ENCODE measurements at places on chromosomes 16 and 17.

DNA sequence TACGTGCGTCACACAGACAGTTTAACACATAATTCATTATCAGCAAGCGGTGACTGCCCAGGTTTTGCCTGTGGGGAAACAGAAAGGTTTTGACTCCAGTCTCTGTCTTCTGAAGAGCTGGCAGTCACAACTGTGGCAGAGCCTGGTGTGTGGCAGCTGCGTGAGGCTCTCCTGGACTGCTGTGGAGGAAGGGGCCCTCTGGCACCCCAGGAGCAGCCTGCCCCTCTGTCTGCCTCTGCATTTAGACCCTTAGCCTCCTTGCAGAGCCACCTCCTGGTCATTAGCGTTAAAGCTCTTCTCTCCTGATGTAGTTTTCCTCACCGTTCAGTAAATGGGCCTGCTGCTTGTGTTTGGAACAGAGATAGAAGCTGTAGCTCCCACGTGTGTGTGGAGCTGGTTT is 10.9 kb downstream of the RAB40C start:
- peak; percentile 58 for DNase-seq

GRCh38 chr16:28183930-28184329 is 27.8 kb downstream of the XPO6 start:
- DNase-seq: no peak

- DNase-seq: no peak
Observed at GRCh38 chr16:30793508-30794069, 6.6 kb upstream of the ZNF629 start.

- DNase-seq: peak; percentile 84
Observed at GRCh38 chr17:31787857-31788570, 71.0 kb downstream of the COPRS start.

GRCh38 chr17:42018339-42018738 is 1.1 kb upstream of the DNAJC7 start:
- DNase-seq: no peak

- no peak for DNase-seq
Observed at GRCh38 chr17:21304091-21304490, 19.6 kb downstream of the MAP2K3 start.

GRCh38 chr17:45948881-45949624 is 50.0 kb upstream of the STH start:
- DNase-seq: peak; percentile 68

GRCh38 chr16:1256874-1257322 is 1.0 kb downstream of the TPSD1 start:
- no peak for DNase-seq

DNA sequence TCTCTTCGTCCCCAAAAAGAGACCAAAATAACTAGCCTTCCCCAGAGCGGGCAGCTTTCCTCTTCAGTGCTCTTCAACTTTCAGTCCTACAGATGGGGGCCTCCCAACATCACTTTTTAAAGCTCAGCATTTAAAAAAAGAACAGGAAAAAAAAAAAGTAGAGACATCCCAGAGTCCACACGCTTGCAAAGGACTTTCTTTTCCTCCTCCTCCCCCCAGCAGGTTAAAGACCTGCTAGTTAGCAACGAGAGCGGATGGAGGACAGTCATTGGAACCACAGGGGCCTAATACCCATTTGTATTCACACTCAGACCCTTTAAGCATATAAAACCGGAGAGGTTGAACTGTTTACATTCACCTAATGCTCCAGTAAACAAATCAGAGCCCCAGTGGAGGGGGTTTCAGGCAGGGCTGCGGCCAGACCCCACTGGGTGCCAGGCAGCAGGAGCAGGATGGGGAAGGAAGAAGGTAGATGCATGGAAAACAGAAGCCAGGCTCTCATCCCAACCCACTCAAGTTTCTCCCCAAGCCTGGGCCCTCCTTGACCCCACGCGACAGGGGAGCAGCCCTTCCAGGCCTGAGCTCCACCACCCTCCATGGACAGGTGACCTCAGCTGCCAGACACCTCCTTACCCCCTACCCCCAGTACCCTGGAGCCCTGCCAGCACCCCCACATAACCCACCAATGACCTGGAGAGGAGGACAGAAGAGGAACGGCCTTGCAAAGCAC is 15.2 kb downstream of the ZFHX3 start:
- no peak for DNase-seq

- no peak for DNase-seq
Observed at GRCh38 chr16:70659546-70659945, 13.2 kb downstream of the IL34 start.

- no peak for DNase-seq
Observed at GRCh38 chr16:10688291-10688690, 6.4 kb downstream of the TEKT5 start.

GRCh38 chr16:30090610-30091331 is 953 bp downstream of the TBX6 start:
- DNase-seq: no peak

GRCh38 chr16:26838931-26839330 is 227.8 kb upstream of the C16orf82 start:
- no peak for DNase-seq

DNA sequence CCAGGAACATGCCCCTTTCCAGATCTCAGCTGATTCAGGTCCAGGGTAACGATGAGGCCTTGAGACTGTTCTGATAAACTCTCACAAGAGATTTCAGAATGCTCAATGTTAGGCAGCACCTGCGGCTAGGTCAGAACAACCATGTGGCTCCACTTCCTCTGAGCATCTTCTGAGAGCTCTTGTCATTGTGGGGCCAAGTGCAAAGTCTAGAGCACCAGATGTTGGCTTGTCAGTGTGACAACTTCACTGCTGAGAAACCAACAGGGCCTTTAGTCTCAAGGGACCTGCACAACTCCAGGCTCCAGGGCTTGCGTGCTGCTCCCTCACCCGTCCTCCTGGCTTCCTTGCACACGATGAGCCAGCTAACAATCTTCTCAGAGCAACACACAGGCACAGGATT is 29.0 kb downstream of the FCSK start:
- DNase-seq: no peak

- DNase-seq: peak; percentile 50
Observed at GRCh38 chr16:3101018-3101840, 2.1 kb upstream of the ZSCAN10 start.

GRCh38 chr16:12426122-12426521 is 377.6 kb downstream of the CPPED1 start:
- peak; percentile 21 for DNase-seq

DNA sequence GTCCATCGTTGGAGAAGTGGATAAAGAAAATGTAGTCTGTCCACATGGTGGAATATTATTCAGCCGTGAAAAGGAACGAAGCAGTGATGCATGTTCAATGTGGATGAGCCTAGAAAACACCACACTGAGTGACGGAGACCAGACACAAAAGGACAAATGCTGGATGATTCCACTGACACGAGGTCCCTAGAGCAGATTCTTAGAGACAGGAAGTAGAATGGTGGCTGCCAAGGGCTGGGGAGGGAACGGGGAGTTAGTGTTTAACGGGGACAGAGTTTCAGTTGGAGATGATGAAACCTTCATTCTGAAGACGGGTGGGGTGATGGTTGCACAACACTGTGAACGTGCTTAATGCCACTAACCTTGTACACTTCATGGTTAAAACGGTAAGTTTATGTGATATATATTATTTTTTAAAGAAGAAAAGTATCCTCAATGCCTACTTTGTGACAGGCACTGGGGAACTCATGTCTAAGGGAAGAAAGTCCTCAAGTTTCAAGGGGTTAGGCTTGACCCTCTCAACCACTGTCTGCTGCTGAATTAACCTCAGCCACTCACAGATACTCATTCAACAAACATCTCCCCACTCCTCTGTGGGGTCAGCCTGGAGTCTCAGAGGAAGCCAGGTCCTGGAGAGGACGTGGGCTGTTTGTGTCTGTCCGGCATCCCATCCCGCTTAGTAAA is 17.6 kb downstream of the C16orf74 start:
- peak; percentile 38 for DNase-seq

GRCh38 chr16:11781773-11782172 is 15.3 kb downstream of the ZC3H7A start:
- no peak for DNase-seq

All from choroid plexus epithelial cell (primary cell).